ENCODE measurements at places on chromosomes 1 and 21.

DNA sequence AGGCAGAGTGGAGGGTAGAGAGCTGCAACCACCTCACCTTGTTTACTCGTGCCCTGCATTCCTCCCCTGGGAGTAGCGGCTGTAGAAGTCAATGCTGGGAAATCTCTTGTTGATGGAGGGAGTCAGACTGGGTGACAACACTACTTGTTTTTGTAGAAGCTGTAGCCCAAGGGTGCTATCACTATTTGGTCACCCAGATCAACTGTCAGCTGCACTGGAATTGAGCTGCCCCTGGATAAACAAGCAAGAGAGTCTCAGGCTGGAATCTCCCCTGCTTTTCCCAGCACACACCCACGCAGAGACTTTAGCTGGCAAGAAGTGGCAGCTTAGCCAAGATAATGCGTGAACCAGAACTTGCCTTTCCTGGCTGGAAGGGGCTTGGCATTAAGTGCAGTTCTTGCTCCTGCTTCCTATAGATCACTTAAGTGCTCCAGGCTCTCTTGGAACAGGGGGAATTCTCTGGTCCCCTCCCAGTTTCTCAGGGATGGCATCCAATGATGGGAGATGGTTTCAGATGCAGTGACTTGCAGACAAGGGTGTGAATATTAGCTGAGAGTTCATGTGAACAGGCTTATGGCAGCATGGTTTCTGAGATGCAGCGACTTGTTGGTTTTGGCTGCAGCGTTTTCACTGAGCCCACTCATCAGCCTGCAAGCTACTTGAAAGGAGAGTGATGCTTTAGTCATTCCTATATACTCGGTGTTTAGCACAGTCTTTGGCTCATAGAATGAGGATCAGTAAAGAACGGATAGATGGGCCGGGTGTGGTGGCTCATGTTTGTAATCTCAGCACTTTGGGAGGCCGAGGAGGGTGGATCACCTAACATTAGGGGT is 16.8 kb downstream of the ATP2B4 start:
- no peak for DNase-seq

DNA sequence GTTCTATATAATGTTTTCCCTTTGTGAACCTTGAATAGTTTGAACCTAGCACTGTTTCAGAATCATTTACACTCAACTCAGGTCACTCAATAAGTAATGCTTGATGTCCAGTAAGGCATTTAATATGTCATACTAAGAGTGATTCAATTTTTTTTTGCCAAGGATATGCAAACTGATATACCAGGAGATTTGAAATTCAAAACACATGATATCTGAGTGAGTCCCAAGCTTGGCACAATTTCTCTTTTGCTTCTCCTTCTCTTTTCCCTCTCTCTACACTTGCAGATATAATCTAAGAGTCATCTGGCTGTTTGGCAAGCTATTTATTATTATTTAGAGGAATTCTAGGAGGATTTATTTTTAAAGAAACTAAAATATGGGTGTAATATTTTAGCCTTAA is 61.6 kb upstream of the SPAG17 start:
- no peak for DNase-seq

- DNase-seq, result no peak
Observed at GRCh38 chr1:50970931-50971582, 1.0 kb downstream of the CDKN2C start.

- DNase-seq, result no peak
Observed at GRCh38 chr1:10856176-10856683, 59.8 kb upstream of the CASZ1 start.

DNA sequence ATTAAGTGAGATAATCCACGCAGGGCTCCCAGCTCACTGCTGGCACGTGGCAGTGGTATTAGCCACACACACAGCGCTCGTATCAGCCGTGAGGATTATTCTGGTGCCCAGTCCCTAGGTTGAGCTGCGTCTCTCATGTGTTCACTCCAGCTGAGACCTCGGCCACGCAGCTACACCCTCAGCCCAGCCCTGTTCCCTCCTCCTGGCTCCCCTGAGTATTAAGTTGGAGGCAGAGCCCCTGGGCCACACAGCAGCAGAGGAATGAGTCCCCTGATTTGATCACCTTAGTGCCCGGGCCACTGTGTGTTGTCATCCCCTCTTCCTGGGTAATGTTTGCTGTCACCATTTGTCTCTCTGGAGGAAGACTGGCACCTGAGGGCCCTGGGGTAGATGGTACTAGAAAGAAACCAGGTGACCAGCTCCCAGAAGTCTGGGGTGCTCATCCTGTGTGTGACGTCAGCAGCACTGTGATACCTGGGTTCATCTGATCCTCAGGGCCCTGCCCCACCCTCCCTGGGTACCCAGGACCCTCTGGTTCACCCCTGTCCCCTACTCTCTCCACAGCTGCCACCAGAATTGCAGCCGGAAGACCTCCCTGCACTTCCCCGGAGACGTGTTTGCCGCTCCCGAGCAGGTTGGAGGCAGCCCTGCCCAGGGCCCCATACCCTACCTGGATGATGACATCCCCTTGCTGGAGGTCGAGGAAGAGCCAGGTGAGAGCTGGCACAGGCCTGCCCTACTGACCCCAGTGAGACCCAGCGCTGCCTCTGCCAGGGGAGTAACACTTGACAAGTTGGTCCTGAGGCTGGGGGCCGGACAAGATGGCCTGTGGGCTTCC is 40.1 kb downstream of the DISP3 start:
- DNase-seq, result no peak

DNA sequence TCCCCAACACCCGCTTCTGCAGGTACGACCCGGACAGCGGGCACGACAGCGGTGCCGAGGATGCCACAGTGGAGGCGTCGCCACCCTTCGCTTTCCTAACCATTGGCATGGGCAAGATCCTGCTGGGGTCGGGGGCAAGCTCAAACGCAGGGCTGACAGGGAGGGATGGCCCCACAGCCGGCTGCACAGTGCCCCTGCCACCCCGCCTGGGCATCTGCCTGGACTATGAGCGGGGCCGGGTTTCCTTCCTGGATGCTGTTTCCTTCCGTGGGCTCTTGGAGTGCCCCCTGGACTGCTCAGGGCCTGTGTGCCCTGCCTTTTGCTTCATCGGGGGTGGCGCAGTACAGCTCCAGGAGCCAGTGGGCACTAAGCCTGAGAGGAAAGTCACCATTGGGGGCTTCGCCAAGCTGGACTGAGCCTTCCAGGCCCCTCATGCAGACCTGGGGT is 10.1 kb downstream of the TRIM46 start:
- DNase-seq, result no peak

DNA sequence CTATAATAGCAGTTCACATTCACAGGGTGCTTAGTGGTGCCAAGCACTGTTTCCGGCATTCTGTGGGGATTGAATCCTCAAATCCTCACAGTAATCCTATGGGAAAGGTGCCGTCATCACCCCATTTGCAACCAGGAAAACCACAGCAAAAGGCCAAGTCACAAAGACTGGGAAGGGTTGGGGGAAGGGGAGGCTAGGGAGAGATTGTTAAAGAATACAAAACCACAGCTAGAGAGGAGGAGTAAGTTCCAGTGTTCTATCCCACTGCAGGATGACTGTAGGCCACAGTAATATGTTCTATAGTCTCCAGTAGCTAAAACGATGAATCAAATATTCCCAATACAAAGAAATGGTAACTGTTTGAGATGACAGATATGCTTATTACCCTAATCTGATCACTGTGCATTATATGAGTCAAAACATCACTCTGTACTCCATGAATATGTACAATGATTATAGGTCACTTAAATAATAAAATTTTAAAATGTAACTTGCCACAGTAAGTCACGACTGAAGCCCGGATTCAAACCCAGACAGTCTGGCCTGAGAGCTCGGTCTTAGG is 256.8 kb downstream of the TOMM20 start:
- no peak for DNase-seq

DNA sequence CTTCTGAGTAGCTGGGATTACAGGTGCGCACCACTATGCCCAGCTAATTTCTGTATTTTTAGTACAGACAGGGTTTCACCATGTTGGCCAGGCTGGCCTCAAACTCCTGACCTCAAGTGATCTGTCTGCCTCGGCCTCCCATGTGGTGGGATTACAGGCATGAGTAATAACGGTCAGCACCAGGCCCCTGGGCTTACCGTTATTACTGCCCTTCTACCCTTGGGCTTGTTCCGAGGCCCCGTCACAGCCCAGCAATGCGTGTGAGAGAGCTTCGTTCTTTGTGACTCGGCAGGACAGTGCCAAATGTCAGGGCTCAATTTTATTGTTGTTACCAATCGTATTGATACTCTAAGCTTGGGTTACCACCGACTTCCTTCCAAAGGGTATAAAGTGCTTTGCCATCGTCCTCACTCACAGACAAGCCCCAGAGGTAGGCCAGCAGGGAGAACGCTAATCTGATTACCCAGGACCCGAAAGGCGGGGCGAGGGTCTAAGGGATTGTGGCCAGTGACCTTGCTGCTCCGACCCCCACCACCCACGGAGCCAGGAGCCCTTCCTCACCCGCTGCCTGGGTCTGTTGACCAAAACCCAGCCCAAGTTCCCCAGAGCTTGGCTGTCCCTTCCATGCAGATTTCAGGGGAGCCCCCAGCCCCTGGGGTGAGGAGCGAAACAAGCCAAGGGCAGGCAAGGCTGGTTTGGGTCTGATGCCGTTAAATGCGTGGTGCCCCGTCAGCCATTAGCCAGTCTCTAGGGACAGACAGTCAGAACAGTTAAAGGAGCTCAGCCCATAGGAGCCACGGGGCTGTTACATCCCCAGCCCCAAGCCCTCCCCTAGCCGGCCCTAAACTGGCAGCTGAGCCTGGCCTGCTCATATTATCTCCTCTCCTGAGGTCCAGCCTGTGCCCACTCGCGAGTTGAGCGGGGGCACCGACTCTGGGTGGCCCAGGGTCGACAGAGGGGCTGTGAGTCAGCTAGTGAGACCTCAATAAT is 54.9 kb upstream of the CASZ1 start:
- no peak for DNase-seq

- no peak for DNase-seq
Observed at GRCh38 chr1:192530254-192530653, 45.3 kb upstream of the RGS1 start.

- no peak for DNase-seq
Observed at GRCh38 chr1:4165686-4166300, 265.7 kb upstream of the C1orf174 start.

GRCh38 chr1:36094621-36095061 is 5.9 kb downstream of the ADPRS start:
- DNase-seq, result no peak

GRCh38 chr1:168628807-168629206 is 52.4 kb downstream of the XCL1 start:
- DNase-seq, result no peak

DNA sequence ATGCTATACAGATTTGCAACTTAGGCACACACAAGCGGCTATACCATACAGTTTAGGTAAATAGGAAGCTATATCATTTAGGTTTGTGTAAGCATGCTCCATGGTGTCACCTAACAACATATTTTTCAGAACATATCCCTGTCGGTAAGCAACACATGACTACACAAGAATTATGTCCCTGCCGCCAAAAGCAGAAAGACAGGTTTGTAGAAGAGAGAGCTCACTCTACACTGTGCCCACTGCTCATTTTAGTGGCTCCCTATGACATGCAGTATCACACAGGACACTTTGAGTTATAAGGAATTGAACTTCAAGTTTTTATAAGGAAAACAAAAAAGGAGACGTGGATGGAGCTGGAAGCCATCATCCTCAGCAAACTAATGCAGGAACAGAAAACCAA is 132.5 kb upstream of the KAZN start:
- DNase-seq, result no peak

DNA sequence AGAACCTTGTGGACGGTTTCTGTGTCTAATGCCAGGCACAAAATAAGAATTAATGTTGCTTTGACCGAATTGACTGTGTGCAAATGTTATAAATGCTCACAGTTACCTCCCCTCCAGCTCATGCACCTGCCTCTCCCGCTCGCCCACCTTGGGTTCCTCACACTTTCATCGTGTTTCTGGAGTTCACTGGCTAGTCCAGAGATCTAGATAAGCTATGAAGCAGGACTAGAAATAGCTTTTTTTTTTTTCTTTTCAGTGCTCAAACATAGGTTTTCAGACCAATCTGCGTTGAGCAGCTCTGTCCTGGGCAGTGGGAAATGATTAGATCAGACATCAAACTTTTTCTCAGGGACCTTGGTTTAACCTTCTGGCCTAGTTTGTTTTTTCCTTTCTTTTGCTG is 11.1 kb downstream of the TENT5C start:
- no peak for DNase-seq

DNA sequence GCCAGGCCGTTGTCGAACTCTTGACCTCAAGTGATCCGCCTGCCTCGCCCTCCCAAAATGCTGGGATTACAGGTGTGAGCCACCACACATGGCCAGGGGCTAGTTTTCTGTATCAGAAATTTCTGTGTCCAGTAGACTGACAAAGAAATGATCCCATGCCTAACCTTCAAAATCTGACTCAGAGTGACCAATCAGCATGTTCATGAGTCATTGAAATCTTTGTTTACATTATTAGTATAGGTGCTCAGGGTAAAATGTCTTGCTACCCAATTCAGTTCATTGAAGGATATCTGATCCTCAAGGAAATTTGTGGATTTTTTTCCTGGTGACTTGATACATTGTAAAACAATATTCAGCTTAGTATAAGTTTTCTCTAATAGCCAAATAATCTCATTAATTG is 11.0 kb upstream of the LDLRAD2 start:
- no peak for DNase-seq

DNA sequence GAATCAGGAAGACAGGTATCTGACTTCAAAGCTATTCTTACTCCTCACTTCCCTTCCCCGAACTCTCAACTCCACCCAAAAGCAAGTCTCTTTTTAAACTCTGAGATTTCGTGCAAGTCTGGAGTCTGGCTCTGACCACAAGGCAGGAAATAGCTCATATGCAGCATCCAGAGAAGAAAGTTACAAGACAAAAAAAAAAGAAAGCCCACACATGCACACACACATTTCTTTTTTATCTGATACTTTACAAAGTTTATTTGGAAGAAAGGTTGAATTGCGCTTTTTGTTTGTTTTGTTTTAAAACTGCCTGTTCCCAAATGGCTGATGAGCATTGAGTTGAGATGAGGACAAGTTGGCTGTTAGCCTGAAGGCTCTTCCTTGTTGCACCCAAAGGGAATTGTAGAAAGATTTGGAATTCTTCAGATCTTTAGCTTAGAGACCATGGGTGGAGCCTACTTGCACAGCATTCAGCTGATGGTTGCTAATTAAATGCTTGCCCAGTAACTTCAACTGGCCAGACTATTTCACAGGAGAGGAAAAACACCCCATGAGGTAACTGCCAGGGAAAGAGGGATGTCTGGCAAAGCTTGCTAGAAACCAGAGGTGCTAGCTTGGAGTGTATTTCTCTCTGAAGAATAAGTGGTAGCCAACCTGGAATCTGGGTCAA is 490.3 kb downstream of the TTLL7 start:
- DNase-seq, result peak; percentile 3

- no peak for DNase-seq
Observed at GRCh38 chr21:44052071-44052829, 40.1 kb downstream of the TRAPPC10 start.

GRCh38 chr1:85884372-85885035 is 176.3 kb upstream of the ZNHIT6 start:
- DNase-seq, result peak; percentile 22
